ENCODE measurements at places on chromosomes 12 and 14.

GRCh38 chr12:74685385-74685784, 147.8 kb downstream of the ATXN7L3B start:
- DNase-seq, result no peak

DNA sequence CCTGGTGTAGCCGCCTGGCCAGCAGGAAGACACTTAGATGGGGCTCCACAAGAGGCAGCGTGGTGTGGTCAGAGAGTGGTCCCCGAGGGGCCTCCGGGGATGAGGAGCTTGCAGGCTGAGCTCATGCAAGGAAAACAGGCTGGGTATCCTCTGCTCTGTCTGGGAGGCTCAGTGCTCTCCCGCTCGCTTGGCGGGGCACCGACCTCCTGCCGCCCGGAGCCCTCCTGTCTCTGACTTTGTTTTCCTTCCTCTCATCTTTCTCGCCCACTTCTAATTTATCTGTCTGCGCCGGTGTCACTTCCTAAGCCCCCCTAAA, 31.3 kb upstream of the DLK1 start:
- no peak for DNase-seq

DNA sequence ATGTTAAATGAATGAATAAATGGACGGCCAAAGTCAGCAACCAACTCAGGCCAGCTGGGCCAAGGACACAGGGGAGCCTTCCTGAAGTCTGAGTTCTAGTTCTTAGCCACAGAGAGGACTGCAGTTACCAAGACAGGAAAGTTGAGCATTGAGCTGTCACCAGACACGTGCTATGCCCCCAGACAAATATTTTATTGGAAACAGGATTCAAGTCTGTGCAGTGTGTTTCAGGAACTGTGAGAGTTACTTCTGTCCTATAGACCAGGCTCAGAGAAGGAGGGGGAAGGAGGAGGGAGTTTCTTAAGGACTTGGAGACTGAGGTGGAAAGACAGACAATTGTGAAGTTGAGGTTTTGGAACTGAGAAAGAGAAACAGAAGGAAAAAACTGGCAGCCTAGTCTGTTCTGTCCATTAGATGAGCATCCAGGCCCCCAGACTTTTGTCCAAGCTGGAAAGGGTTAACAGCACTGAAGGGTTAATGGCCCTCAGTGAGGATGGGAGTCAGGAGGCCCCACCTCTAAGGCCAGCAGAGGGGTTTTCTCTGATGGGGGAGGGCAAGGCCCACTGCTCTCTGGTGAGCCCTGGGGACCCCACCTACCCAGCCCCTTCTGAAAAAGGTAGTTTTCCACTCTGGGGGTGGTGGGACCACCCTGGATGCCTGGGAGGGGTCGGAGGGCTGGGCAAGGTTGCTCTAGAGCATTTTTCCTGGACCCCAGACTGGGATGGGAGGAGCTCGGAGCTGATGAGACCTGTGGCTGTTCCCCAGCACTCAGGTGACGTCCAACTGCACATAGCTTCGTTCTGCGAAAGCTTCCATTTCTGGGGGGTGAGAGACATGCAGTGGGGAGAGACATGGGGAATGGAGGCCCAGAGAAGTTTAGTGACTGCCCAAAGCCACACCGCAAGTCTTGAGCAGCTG, 6.9 kb upstream of the CMKLR1 start:
- no peak for DNase-seq

- no peak for DNase-seq
Measured at GRCh38 chr12:84637926-84638325, 274.7 kb downstream of the SLC6A15 start.

GRCh38 chr12:56040151-56040550, 1.6 kb upstream of the RPS26 start:
- no peak for DNase-seq

DNA sequence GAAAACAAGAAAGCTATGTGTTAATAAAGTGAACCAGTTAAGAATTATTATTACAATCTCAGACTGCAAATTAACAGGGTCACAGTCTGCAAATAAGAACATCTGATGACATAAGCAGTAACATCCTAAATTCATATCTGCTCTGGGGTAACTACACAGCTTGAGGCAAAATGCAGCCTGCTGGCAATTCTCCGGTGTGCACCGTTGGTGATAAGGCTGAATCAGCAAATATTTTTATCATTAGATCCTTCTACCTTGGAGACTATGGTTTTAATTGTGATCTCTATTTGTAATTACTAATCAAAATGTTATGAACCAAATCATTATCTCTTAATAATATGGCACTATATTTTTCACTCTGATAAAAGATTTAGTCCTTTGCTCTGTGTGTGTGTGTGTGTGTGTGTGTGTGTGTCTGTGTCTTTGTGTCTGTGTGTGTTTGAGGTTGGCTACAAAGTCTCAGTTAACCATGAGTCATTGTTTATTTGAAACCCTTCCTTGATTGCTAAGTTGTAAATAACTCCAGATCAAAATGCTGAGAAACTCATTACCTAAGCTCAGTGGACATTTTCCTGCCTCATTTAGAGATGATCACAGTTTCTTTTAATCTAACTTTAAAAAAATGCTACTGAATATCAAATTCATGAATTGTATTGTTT, 442.6 kb downstream of the GXYLT1 start:
- no peak for DNase-seq

DNA sequence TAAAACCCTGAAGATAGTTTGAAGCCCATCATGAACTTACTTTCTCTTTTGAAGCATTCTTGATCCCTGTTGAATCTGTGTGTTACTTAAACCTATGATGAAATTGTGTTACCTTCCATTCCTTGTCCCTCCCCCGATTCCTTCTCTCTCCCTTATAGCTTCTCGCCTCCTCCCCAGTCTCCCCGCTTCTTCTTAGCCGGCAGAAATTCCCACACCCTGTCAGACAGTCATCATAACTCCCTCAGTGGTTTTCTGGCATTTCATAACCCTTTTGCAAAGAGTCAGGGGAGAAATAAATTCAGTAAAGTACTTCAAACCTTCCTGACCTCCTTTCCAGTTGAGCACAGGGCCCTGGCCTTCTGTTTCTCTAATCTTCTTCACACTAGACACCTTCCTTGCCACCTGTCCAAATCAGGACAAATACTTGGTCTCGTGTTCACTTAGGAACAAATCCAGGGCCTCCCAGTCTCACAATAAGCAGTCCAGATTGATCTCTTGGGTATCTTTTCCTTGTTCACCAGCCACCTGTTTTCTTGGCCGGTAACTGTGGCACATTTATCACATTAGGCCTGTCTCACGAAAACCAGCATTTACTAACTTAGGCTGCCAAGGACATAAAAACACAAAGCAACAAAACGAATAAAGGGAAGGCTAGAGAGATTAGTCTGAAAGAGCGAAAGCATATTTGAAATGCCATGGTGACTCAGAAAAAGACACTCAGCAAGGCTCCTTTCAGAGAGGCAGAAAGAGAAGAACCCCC, 355.9 kb downstream of the TMTC2 start:
- no peak for DNase-seq

- no peak for DNase-seq
Measured at GRCh38 chr14:101461891-101462290, 99.4 kb upstream of the DIO3 start.

DNA sequence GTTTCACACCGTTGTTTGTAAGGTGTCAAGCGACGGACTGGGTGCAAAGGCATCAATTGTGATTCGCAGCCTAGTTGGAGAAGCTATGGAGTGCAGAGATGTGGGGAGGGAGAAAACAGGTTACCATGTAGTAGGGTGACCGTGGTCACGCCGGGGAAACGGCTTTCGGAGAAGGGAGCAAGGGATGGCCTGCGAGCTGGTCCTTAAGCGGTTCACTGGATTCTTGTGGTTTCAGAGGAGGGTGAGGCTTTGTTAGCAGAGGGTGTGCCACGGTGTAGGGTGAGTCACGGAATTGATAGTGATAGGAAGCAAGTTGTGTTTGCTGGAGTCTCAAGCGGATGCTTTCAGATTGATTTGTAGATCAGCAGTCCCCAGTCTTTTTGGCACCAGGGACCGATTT, 2.3 kb downstream of the PIWIL1 start:
- no peak for DNase-seq

GRCh38 chr12:102052192-102053061, 9.4 kb downstream of the WASHC3 start:
- DNase-seq, result no peak

DNA sequence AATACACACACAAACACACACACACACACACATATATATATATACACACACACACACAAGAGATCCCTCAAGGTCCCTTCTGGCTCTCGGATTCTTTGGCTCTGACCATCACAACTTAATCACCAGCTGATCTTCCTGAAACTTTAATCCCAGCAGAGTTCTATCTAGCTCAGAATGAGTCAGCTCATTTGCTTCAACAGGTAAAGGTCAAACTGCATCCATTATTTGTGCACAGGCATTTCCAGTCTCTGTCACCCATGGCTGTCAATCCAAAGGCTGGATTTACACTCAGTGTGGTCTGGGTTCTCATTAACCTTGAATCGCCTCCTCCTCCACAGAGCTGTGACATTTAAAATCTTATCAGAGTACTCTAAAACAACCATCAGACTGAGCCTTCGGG, 113.3 kb upstream of the TMPO start:
- no peak for DNase-seq

GRCh38 chr14:76641541-76641940, 119.7 kb upstream of the VASH1 start:
- no peak for DNase-seq

Data from Jurkat, Clone E6-1 (cell line).